ENCODE measurements at places on chromosomes 11 and 22.

- no peak for DNase-seq
Measured at GRCh38 chr11:131924457-131925201, 554.2 kb downstream of the NTM start.

DNA sequence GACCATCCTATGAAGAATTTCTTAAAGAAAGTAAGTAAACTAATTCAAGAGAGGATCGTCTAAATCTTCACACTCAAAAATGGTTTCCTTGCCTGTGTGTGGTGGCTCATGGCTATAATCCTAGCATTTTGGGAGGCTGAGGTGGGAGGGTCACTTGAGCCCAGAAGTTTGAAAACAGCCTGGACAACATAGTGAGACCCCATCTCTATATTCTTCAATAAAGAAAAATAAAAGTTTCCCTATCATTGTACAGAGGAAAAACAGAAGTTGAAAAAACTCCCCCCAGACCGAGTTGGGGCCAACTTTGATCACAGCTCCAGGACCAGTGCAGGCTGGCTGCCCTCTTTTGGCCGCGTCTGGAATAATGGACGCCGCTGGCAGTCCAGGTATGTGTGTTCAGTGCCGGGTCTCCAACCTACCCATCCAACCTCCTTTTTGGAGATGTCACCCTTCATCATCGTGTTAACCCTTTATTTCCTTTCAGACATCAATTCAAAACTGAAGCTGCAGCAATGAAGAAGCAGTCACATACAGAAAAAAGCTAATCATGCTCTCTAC lies 3.0 kb downstream of the RPS25 start:
- no peak for DNase-seq

- no peak for DNase-seq
Measured at GRCh38 chr11:89613911-89614310, 96.2 kb upstream of the TRIM77 start.

DNA sequence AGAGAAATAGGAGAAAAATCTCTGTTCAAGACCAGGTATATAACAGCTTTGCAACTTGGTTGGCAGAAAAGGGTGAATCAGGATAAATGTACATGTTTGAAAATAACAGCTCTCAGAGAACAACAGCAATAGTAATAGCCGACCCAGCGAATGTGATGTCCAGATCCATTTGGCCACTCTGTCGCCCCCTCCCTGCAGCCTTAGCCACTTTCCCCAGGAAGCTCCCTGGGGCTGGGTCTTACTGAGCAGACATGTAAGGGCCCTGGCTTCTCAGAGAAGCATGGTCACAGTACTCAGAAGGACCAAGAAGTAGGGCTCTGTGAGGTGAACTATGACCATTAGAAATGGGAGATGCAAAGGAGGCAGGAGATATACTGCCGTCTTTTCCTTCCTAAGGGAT lies 154.1 kb upstream of the SNX19 start:
- no peak for DNase-seq

- no peak for DNase-seq
Measured at GRCh38 chr11:32479291-32479690, 44.0 kb upstream of the WT1 start.

DNA sequence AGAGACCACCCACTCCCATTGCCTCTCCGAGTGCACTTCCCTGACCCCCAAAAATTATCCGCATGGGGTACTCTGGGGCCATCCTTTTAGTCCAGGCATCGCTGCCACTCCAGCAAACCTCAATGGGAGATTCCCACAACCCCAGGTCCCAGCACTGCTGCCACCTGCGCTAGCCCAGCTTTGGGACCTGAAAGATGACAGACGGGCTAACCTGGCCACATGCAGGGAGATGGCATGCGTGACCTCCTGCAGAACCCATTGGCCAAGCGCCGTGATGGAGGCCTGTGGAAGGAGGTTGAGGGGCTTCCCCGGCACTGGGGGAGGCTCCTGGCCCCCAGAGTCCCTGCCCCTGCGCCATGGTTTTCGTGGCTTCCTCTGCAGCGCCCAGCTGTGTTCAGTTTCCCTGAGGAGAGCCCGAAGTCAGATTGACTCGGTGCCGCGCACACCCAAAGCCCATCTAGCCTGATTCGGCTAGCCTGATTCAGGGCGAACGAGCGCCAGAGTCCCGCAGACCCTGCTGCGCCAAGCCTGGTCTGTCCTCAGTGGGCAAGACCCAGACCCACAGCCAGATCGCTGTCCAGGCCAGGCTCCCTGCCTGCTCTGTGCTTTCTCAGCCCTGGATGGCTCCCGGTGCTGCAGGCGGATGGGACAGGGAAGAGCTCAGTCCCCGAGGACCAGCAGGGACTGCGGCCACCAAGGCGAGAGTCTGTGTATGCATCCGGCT lies 751 bp upstream of the WNT7B start:
- no peak for DNase-seq

GRCh38 chr11:13944911-13945425 lies 17.6 kb upstream of the SPON1 start:
- DNase-seq = no peak

DNA sequence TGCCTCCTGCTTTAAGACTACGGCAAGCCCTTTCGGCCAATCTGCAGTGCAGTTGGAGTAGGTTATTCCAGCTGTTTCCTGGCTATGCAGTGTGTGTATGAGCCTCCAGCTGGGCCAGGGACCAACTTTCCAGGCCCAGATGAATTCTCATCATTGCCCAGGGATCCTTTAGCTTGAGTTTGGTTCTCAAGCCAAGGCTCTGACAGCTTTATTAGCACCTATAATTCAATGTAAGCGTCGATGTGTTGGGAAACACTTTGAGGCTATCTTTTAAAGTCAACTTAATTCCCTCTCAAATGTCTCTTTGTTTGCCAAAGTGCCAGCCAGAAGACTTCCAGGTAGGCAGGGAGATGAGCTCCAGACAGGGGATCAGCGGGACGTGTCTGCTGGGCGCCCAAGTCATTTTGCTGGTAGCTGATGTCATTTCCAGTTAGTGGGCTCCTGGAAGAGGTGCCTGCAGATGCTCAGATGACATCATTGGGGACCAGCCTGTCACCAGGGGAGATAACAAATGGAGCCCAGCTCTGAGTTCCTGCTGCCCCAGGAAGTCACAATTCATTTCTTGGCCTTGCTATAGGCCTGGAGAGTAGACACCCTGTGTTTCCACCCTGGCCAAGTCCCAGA lies 520.4 kb downstream of the SOX6 start:
- no peak for DNase-seq

DNA sequence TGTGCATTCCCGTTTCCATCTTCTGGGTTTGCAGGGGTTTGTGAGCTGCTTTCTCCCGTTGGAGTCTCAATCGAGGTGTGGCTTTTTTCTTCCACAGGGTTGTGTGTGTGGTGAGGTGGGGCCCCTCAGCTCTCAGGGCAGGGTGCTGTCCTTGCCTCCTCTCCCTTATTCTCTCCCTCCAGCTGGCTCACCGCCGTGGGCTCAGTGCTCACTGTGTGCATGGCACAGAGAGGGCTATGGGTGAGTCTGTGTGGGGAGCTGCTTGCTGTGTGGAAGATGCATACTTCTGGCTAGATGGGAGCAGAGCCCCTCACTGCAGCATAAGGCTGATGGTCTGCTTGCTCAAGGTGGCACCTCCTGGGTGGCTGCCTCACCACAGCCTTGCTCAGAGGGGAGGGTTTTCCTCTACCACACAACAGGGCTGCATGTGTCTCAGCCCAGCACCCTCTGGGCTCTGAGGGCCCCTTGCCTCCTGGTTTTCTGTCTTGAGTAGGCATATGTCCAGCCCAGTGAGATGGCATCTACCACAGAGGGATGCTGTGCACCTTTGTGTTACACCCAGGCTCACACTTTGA lies 203.1 kb upstream of the B3GAT1 start:
- no peak for DNase-seq

DNA sequence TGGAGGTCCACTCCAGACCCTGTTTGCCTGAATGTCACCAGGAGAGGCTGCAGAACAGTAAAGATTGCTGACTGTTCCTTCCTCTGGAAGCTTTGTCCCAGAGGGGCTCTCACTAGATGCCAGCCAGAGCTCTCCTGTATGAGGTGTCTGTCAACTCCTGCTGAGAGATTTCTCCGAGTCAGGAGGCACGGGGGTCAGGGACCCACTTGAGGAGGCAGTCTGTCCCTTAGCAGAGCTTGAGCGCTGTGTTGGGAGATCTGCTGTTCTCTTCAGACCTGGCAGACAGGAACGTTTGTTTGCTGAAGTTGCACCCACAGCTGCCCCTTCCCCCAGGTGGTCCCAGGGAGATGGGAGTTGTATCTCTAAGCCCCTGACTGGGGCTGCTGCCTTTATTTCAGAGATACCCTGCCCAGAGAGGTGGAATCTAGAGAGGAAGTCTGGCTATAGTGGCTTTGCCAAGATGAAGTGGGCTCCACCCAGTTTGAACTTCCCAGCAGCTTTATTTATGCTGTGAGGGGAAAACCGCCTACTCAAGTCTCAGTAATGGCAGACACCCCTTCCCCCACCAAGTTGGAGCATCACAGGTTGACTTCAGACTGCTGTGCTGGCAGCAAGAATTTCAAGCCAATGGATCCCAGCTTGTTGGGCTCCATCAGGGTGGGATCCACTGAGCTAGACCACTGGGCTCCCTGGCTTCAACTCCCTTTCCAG lies 99.4 kb downstream of the PDE3B start:
- DNase-seq = no peak

- no peak for DNase-seq
Measured at GRCh38 chr22:21603973-21604372, 25.8 kb downstream of the YDJC start.

- no peak for DNase-seq
Measured at GRCh38 chr11:134524201-134524600, 112.2 kb upstream of the B3GAT1 start.

DNA sequence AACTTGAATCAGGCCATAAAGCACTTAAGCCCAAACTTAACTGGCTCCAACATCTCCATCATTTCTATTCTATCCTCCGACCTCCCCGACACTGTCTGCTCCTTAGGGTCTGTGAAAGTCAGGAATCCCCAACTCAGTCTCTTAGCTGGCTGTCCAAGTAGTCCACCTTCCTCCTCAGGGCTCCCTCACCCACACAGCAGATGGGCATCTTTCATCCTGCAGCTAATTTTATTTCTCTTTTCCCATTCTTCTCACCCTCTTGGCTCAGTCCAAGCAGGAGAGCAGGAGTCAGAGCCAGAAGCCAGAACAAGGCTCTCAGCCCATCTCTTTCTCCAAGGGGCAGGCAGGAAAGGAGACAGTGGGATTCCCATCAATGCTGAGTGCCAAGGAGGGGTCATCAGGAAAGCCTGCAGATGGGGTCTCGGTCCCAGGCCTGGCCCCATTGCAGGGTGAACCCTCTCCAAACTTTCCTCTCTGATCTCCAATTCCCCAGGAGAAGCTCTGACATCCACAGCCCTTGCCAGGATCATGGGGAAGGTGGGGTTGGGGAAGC lies 40.4 kb upstream of the JAM3 start:
- no peak for DNase-seq
